ENCODE measurements at places on chromosomes 7 and 10.

DNA sequence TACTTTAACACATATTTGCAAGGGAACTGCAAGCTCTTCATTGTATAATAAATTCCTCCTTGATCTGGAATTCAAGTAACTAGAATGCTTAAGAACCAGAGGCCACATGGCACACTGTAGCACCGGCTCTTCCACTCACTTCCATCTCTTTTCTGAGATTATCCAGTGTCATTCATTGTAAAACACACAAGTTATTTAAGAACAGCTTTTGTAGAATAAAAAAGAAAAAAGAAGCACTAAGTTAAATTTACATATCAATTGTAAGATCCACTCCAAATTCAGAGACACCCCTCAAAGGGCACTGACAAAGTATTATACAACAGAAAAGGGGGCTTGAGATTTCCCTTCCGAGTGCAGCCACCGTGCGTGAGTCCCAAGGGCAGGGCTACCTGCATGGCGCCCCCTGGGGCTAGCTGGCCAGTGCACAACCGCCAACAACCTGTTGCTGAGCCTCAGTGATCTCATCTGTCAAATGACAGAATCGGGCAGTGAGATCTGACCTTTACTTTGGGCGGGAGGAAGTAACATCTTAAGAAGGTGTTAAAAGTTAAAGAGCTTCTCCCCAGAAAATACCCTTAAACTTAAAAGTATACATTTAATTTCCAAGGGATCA is 12.5 kb downstream of the GLI3 start:
- no peak for DNase-seq

GRCh38 chr7:138886501-138886917 is 88.5 kb upstream of the ATP6V0A4 start:
- DNase-seq, result no peak

DNA sequence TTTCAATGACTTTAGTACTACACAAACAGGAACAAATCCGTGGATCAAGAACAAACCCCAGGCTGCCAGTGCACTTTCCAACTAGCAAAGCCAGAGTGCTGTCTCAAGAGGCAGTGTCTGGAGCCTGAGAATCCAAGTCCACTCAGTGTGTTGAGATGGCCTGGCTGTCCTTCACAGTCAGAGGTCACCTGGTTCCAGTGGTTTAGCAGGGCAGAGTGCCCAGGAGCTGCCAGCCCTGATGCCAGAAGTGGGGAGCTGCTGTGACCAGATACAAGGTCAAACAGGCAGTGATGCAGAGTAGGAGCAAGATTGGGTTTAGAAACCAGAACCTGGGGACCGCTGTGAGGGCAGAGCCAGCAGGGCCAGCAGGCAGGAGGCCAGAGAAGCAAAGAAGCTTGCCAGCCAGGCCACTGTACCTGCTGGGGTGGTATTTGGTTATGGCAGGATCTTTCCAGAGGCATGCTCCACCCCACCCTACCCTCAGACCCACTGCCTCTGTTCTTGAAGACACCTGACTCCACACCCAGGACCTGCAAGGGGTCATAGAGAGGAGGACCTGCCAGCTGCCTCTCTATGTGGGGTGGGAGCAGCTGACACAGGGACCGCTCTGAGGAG is 35.6 kb upstream of the C10orf90 start:
- DNase-seq, result no peak

GRCh38 chr7:55255496-55256445 is 109.4 kb upstream of the LANCL2 start:
- DNase-seq, result peak; percentile 61

GRCh38 chr10:14695847-14696480 is 78.7 kb downstream of the FAM107B start:
- DNase-seq, result no peak

DNA sequence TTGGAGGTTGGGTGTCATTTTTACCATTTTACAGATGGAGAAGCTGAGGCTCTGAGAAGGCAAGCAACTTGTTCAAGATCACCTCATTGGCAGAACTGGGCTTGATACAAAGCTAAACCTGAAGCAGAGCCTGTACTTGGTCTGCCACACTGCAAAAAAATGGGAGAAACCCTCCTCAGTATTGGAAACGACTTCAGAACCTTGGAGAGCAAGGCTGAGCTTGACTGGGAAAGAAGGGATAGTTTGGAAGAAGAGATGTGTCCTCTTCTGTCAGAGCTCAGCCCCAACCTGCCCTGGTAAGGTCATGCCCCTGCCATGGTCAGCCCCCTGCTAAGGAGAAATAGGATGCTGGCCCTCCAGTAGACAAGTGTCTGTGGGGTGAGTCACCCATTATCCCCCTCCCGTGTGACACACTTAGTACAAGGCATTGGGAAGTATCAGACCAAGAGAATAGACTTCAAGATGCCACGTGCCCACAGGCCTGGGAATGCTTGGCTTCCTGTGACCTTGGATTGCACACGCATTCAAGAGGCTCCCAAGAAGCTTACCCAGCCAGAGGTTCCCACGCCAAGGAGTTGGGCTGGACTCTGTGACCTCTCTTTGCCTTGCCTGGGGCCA is 56.2 kb upstream of the SMNDC1 start:
- no peak for DNase-seq

DNA sequence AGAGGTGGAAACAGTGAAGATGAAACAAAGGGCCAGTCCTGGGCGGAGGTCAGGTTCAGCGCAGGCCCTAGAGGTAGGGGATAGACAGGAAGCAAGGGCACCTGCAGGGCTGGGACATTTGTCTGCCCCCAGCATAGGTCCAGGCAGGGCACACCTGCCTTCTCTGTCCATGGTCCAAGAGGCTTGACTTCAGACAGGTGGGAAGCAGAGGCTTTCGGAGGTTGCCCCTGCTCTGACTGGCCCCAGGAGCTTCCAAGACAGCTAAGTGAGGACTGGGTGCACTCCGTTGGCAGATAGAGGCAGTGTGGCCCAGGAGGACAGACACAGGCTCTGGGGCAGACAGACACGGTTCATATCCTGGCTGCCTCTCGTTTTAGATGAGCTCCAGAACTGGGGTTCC is 71.6 kb upstream of the GRB10 start:
- no peak for DNase-seq

GRCh38 chr10:25974897-25975459 is 40.9 kb downstream of the MYO3A start:
- no peak for DNase-seq

DNA sequence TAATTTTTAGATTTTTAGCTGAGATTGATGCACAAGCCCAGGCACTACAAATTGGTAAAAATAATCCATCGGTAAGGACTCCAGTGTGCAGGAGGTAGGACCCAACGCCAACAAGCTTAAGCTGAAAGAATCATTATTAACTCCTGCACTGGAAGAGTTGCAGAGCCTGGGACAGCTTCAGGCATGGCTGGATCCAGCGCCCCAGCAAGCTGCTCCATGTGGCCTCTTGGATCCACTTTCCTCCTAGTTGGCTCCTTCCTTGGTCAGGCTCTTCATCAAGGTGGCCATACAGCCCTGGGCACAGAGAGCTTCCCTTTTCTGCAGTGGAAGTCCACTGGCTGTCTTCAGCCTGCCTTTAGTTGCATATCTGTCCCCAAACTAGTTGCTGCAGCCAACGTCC is 497.4 kb upstream of the FOXK1 start:
- no peak for DNase-seq

- no peak for DNase-seq
Observed at GRCh38 chr7:141455723-141456122, 95.5 kb upstream of the AGK start.

- DNase-seq, result no peak
Observed at GRCh38 chr10:27344568-27345454, 104.2 kb upstream of the ACBD5 start.

GRCh38 chr10:23096802-23097549 is 1.6 kb downstream of the MSRB2 start:
- DNase-seq, result peak; percentile 45

All from mesothelial cell of epicardium (in vitro differentiated cells).